Dermis microvascular lymphatic vessel endothelial cell (primary cell): ENCODE measurements at places on chromosomes 4 and X. TPM values are rescaled to one million over a fixed set of nuclear protein-coding genes. Genes with fewer than 3 reads are reported as not detected.

DIPK2B gene
- total RNA-seq: 57.9 and 86.7 TPM in 2 replicates

ARHGAP10 gene
- total RNA-seq: 4.8 and 9.1 TPM in 2 replicates

FABP2 gene
- not detected in 2 replicates for total RNA-seq

- DNase-seq: no peak
These were observed 127.3 kb downstream of the PHKA2 start for GRCh38 chrX:18856645-18856997.

SPANXN3 gene
- not detected in 2 replicates for total RNA-seq
